NCI-H510A (cell line): ENCODE measurements at places on chromosomes 6 and 20.

DNA sequence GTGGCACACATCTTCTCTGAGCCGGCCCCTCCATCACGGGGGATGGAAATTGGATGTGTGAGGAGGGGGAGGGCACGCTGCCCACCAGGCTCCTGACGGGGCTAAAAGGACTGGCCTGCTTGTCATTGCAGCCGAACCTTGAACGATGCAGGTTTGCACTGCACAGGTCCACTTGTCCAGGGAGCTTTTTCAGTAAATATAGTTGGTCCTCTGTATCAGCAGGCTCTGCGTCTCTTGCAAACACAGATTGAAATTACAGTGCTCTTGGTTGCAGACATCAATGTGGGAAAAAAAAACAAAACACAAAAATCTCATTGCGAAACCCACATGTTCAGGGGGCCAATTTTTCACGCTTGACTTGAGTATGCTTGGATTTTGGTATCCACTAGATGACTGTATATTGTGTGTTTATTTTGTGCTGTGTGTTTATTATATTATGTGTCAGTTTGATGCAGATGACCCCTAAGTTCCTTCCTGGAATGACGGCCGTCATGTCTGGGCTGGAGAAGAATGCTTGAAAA lies 29.2 kb downstream of the ERMARD start:
- DNase-seq, result no peak

GRCh38 chr6:14635934-14636591 lies 518.5 kb downstream of the CD83 start:
- DNase-seq, result no peak

DNA sequence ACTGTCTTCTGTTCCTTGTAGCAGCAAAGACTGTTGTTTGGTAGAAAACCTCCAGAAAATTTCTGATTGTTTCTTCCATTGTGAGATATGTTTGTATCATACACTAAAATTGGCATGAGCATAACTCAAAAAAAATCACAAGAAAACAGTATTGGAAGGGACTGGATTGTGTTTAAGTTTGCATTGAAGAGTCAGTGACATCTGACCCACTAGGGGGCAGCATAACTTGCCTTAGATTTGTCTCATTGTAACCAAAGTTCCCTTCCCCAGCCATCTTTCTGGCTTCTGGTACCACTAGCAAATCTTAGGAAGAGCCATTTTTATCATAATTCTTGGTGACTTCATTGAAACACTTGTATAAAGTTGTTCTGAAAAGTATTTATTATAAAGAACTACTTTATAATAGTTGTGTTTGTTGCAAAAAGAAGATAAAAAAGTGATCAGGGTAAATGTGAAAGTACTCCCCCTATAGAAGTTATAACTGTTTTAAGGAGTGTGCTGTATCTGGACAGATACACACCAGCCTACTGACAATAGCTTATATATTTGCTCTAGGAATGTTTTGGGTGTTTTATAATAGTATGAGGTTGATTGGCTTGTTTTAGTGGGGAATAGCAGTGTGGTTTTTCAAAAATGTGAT lies 7.7 kb downstream of the CSTF1 start:
- peak; percentile 5 for DNase-seq

DNA sequence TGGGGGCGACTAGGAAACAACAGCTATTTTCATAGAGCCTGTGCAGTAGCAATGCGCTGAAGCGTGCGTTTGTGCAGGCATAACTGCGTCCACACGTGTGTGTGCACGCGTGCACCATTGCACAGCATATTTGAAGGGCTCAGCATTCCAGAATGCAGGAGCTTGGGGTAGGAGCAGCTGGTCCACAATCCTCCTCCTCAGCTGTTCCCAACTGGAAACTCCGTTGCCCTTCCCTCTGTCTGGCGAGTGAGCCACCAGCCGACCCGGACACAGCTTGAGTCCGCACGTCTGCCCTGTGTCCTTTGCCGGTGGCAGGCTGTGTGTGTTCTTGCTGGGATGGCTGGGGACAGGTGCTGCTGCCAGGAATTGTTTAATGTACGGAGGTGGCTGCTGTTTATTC lies 110.2 kb downstream of the SASH1 start:
- DNase-seq, result no peak

DNA sequence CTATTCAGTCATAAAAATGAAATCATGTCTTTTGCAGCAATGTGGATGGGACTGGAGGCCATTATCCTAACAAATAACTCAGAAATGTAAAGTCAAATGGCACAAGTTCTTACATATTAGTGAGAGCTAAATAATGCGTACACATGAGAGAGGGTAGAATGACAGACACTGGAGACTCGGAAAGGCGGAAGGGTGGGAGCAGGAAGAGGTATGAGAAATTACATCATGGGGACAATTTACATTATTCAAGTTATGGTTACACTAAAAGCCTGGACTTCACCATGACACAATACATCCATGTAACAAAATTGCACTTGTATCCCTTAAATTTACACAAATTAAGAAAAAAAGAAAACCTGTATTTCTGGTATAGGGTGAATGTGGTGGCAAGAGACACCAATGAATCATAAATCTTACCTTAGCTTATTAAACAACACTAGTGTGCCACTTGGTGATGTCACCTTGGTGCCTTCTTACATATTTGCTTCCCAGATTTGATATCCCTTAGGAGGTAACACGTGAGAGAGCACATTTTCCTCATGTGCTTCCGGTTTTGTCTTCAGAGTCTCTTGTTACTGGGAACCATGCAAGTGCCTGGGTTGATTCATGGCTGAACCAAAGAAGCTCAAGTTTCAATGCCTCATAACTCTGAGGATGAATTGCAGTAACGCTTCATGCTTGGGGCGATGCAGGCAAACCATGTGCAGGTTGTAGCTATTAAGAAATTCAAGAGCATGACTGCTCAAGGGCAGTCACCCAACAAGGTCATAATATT lies 84.6 kb downstream of the DCDC2 start:
- peak; percentile 28 for DNase-seq

DNA sequence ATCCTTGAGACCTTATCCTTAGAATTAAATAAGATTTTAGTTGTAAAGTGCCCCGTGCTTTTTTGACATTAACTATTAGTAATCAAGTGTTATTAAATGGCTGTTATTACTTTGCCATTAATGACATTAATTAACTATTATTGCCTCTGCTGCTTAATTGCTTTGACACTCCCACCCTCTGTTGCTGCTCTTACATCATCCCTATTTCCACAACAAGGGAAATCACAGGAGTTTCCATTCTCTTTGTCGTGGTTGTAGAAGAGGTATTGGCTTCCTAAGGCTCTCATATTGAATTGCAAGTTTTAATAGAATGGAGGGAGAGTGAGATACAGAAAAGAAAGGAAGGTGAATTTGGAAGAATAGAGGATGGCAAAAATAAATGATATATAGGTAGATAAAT lies 545.8 kb downstream of the MMUT start:
- no peak for DNase-seq

DNA sequence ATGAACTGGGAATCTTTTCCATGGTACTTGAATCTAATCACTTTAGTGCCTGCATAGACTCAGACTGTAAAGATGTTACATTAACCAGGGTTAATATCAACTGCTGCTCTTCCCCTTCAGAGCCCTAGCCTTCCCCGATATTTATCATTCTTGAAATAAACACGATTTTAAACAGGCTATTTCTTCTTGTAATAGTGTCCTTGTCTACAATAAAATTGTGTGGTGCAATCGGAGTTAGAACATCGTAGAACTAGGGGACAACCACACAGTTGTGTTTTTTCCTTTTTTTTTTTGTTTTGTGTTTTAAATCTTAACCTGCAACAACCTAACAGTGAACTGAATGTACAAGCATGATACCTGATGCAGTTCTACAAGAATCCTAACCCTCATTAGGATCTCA lies 4.5 kb downstream of the GJA1 start:
- no peak for DNase-seq

- peak; percentile 34 for DNase-seq
These were observed 2.2 kb upstream of the TUBB2B start for GRCh38 chr6:3229566-3230178.

GRCh38 chr6:34285448-34286164 lies 36.8 kb upstream of the SMIM29 start:
- DNase-seq, result no peak

GRCh38 chr20:7943891-7944290 lies 3.6 kb upstream of the HAO1 start:
- no peak for DNase-seq

- DNase-seq, result no peak
These were observed 1.5 kb downstream of the TBCC start for GRCh38 chr6:42744351-42744893.

DNA sequence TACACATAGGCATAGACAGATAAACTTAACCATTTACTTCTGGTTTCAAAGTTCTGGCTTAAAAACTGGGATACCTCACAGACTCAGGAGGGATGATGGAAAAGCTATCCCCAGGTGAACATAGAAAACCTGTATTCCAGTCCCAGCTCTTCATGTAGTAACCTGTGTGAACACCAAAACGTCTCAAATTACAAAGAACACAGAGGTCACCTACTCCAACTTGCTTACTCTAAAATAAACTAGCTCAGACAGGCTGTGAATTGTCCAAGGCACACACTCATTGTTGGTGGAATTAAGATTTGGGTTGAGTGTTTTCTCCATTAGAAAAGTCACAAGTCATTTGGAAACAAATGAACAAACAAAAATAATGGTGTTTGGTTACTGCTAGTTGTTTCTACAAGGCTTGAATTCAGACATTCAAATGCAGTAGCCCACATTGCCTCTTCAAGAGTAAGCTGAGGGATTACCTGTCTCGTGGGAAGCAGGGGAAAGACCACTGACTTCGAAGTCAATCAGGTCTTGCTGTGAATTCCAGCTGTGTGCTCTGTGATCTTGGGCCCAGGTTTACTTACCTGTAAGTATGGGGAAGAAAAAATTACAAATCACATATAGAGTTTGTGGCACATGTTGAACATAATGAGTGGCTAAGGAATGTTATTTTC lies 48.2 kb upstream of the LRRC1 start:
- DNase-seq, result peak; percentile 91

- no peak for DNase-seq
These were observed 9.3 kb downstream of the SDHAF4 start for GRCh38 chr6:70575899-70576495.

DNA sequence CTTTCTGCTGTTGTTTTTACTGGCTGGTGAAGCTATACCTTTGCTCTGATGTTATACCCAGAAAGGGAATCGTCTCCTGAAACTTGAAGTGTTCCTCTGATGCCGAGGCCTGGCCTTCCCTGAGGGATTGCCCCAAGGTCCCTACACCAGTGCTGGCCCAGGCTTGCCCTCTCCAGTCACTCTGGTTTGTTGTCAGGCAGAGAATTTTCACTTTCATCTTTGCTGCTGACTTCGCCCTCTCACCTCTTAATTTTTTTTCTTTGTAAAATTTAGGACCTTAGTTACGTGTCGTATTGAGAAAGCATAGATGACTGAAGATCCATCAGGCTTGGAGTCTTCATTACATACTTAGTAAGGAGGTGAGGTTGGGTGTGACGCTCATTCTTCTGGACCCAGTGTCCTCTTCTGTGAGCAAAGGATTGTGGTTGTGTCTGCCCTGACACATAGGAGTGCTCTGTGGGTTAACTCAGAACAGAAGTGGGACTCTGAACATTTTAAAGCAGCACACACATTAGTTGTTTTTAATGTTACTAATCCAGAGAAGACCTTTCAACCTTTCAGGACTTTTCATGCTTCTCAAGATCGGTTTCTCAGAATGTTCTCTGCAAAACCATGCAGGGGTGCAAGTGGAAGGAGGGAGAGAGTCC lies 45.4 kb downstream of the TULP4 start:
- DNase-seq, result no peak

DNA sequence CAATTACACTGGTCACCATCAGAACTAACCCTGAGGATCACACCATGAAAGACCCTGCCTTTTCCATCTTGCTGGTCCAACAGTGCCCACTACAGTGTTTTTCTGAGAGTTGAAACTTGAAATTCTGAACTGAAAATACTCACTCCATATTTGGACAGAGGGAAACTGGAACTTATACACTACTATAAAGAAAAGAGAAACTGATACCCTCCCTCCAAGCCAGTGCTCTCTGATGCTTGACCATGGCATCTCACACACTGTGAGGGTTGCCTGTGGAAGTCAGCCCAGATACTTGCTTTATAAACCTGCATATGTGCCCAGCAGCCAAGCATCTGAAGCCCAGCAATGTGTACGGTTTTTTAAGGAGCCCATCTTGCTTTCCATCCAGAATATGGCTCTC lies 108.7 kb downstream of the FOXA2 start:
- no peak for DNase-seq
